ENCODE measurements at places on chromosomes 6 and 20.

DNA sequence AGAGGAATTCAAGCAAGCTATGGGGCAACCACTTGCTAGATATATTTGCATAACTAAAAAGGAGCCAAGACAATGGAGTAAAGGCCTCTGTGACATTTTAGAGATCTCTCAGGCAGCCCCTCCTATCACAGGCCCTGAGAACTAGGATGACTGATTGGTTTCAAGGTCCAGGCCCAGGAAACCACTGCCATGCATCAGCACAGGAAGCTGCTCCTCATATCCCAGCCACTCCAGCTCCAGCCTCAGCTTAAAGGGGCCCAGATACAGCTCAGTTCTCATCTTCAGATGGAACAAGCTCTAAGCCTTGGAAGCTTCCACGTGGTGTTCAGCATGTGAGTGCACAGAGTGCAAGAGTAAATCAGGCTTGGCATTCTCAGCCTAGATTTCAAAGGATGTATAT lies 21.1 kb upstream of the THBS2 start:
- DNase-seq = no peak

GRCh38 chr6:116029535-116029934 lies 31.2 kb downstream of the FRK start:
- no peak for DNase-seq

DNA sequence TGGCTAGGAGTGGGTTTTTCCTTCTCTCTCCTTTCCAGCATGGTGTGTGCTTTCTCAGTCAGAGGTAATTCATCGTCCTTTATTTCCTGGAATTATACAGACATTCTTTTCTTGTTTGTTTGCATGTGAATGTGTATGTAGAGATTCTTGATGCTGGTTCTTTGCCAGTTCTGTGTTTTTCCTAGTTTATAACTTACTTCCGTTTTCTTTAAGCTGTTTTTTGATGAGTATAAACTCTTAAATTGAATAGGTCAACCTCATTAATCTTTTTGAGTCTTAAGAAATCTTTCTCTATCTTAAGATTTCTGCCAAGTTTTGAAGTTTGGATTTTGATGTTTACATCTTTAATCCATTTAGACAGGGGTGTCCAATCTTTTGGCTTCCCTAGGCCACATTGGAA lies 38.7 kb downstream of the IGF2R start:
- no peak for DNase-seq

DNA sequence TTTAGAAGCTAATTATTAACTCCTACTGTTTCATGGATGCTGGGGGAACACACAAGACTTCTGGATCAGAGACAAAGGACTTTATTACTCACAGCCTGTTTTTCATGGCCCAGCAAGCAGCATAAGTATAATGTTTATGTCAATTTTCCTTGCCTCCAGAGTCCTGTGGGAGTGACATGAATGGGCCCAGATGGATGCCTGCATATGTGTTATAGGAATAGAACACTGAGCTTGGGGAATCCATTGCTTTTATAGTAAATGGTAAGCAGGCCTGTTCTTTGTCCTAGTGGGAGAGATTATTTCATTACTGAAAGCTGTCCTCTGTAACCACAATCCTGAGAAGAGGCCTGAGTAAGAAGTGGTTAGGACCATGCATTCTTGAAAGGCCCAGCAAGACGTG lies 25.6 kb downstream of the BLTP3A start:
- no peak for DNase-seq

DNA sequence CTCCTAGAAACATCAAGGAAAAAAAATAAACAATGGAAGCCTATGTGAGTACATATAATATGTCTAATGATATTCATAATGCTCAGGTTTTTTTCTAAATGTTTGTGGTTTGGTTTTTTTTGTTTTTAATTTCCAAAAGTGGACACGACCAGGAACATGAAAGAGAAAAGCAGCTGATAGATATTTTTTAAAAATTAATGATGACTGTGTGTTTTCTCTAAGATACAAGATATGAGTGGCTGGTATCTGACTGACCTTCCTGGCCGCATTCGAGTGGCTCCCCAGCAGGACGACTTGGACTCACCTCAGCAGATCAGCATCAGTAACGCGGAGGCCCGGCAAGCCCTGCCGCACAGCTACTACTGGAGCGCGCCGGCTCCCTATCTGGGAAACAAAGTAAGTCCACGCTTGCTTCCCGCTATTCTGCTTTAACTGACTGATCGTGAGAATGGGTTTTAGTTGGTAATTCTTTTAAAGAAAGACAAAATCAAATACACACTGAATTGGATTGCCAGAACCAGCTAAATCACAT lies 309.6 kb downstream of the LAMA2 start:
- no peak for DNase-seq

DNA sequence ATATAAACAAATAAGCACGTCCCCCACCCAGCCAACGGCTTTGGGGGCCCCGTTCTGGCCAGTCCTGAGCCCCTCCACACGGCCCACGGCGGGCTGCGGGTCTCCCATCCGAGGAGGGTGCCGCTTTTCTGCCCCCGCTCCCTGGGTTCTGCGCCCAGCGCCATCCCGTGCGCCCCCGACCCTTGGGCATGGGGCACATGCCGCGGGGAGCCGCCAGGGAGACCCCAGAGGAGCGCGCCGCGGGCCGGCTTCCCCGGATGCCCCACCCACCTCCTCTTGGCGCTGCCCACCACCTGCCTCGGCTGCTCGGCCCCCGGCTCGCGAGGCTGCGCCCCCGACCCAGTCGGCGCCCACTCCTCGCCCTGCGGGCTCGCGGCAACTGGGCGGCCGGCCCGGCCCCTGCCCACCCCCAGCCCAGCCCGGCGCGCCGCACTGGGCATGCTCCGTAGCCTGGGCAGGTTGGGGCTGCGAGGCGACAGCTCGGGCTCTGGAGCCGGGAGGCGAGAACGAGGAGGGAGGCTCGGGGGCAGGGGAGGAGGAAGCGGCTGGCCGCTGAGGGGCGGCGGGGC lies 570 bp upstream of the PLCB4 start:
- peak; percentile 21 for DNase-seq

DNA sequence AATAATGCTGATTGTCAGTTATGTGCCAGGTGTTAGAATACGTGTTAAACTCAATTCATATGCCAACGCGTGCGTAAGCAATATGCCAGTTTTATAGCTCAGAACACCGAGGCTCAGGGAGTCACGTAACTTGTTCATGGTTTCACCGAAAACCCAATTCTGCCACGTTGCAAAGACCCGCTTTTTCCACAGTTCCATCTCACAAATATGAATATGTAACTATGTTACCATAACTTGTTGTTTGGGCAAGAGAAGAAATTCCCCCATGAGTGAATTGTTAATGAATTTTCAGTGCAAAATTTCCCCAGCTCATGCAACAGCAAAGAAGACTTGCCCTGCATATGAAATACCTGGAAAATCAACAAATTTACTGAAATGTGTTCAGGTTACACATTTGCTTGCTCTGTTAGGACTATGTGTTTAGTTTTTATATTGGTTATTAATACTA lies 30.1 kb downstream of the SF3B5 start:
- DNase-seq = no peak

DNA sequence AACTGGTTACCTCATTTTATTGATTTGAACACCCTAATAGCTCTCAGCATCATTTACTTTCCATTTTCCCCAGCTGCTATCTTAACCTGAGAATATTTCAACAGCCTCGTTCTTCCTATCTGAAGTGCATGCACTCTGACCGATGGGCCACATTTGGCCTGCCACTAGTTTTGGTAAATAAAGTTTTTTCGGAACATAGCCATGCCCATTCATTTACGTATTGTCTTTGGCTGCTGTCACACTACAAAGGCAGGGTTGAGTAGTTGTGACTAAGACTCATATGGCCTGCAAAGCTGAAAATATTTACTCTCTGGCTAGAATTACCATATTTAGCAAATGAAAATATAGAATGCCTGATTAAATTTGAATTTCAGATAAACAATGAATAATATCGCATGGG lies 10.8 kb downstream of the ADGRF4 start:
- no peak for DNase-seq

DNA sequence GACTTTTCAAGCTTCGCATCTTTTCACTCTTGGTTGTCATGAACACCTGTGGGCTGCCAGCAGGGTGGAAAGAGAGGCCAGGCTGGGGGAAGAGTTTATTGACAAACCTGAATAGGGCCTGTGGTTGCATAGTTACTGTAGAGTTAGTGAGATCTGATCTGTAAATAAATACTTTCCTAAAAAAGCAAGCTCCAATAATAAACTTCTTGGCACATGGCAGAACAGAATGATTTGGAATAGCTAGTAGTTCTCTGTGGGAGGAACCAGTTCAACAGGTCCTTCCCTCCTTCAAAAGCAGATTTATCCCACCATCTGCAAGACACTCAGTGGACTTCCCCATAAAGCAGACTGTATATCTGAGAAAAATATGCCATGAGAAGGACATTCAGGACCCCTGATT lies 445.0 kb downstream of the HACE1 start:
- no peak for DNase-seq

- DNase-seq = no peak
Observed at GRCh38 chr20:3479025-3479424, 8.2 kb downstream of the ATRN start.

DNA sequence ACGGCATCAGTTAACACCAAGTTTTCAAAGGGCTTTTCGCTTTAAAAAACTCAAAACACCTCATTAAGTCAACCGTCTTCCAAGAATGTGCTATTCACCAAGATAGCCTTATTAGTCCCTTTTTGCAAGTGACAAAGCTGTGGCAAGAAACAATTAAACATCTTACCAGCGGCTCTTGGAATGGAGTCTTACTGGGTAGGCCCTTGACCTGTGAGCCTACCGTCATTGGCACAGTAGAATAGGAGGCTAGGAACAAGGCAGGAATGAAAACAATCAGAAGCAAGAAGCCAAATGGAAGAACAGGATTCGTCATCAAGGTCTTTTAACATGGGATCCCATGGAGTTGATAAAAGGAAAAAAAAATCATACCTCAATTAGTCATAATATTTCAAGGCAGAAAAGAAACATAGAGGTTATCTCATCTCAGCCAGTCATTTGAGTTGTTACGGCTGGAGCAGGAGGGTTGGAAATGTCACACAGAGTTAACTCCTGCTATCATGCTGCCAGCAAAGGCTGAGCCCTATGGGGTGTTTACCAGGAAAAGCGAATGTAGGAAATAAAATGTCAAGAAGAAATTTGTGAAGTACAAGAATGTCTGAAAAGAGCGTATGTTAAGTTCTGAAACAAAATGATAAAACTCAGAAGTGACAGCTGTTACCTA lies 236.4 kb downstream of the UST start:
- no peak for DNase-seq

DNA sequence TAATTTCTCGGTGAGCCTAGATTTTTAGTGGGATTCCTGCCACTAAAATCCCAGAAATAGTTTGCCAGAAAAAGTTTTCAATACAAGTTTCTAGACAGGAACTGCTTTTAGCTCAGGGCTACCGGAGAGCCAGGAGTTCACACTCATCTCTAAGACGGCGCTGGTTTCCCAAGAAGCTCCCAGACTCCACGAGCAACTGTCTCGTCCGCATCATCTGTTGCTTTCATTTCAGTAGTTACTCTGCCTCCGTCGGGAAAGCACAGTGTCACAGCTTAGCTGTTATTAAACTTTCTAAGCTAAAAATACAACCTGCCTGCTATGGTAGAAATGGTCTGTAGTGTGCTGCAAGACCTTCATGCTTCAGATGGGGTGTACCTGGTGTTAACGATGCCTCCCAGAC lies 197.3 kb upstream of the SNX9 start:
- DNase-seq = no peak

DNA sequence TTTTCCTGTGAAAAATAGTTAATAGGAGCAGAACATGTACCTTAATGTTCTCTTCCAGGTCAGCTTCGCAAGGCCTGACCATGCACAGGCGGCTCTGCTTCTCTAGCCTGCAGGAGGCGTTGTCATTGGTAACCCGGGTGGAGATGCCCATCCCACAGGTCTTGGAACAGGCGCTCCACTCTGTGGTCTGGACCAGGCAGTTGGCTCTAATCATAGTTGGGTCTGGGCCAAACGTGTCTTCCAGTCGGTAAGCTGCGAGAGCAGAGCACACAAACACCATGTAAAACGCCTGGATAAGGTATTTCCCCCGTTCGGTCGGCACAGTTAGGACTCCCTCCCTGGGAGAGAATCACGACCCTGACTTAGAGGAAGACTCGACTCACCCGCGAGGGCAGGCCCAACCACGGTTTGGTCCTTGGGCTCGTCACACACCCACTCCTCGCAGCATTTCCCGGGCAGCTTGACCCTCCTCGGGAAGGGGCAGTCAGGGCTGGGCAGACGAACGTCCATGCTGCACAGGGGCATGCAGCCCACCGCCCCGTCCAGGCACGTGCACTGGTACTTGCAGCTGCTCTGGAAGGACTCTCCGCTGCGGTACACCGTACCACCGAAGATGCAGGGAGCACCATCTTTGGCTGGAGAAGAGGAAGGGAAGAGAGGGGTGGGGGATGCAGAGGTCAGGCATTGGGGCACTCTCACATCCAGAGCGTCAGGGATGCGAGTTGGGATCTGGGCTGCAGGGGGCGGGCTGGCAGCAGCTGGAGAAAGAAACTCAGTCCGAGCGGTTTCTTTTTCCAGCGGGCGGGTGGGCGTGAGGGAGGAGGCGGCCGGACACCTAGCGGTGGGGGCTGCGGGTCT lies 1.0 kb downstream of the CCN2 start:
- DNase-seq = no peak
